NCI-H1436 (cell line): ENCODE measurements at places on chromosomes 6 and 20.

DNA sequence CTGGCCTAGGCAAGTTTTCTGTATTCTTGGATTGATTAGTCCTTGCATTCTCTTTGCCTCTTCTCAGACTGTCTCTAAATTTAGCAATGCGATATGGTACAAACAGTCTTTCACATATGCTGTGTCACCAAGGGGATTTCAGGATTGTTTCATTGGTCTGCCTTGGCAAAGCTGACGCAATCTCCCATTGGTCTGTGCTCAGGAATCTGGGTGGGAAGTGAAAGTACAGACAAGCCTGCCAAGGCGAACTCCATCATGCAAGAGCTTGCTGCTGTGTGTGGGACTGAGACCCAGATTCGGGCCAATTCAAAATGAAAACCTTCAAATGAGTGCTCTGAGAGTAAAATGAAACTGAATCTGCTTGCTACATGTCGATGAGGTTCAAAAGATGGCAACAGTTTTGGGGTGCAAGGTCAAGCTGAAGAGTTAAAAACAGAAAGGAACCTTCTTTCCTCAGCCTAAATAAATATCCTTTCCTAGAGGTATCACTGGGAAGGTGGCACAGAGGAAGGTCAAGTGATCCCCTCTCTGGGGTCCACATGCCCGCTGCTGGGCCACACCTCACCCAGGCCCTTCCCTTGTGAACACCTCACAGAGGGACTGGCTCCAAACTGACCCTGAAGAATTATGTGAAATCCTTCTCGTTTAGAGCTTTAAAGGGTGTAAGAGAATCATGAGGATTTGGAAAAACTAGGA is 198.8 kb upstream of the PREP start:
- no peak for DNase-seq

GRCh38 chr6:147106759-147107401 is 97.3 kb upstream of the STXBP5 start:
- no peak for DNase-seq

DNA sequence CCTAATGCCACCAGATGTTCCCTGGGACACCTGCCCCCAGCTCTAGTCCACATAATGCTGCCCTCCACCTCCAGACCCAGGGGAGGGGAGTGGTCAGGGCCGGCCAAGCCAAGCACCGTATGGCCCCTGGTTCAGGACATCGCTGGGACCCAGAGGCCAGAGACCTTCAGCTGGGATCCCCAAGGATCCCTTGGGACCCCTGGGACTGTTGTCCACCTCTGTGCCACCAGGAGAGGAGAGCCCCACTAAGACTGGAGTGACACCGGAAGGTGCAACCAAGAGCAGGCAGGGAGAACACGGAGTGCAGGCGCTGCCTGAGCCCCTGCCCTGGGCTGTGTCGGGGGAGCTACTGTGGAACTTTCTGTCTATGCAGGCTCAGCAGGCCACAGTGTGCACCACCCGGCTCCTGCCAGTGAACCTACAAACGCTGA is 43.6 kb downstream of the CTCFL start:
- no peak for DNase-seq

DNA sequence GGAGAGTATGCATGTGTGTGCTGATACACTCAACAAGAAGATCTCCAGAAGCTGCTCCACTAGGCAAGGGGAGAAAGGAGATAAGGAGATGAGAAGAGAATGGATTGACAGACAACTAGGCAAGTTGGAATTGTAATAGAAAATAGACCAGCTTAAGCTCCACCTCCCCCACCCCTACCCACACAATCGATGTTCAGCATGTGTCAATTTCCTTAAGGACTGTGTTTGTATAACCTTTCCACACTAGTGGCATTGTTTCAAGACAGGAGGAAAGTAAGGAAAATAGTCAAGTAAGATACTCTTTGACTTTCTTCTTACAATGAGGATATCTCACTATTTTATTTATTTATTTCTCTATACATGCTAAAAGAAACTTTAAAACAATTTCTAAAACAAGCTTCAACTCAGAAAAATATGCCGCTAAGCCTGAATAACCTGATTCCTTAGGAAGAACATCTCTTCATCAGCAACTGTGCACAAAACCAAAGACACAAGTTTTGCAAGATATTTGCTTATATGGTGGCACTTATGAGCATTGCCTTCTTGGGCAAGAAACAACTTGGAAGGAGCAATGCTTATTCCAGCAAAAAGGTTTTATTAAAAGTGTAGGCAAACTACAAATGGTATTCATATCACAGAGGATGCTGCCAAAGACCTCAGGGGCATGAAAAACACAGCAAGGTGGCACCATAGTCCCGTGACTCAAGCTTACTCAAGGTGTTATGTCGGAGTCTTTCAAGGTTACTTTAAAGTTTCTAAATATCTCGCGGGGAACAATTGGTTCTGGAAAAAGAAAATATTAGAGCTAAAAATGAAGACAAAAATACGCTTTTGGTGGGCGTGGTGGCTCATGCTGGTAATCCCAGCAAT is 249.1 kb downstream of the COL12A1 start:
- DNase-seq = no peak

DNA sequence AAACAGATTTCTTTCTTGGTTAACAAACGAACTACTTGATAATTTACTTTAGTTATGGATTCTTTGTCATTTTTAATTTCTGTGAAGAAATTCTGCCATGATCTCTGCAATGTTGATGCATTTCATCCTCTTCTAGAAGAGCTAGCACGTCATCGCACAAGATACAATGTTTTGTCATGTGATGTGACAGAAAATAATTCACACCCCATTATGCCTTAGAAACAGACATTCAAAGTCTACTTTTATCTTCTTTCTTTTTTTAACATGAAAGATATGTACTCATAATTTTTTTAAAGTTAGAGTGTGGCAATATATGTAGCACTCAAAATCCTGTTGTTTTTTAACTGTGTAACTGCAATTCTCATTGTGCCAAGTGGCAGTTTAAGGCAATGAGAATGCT is 39.6 kb upstream of the NELFCD start:
- no peak for DNase-seq

DNA sequence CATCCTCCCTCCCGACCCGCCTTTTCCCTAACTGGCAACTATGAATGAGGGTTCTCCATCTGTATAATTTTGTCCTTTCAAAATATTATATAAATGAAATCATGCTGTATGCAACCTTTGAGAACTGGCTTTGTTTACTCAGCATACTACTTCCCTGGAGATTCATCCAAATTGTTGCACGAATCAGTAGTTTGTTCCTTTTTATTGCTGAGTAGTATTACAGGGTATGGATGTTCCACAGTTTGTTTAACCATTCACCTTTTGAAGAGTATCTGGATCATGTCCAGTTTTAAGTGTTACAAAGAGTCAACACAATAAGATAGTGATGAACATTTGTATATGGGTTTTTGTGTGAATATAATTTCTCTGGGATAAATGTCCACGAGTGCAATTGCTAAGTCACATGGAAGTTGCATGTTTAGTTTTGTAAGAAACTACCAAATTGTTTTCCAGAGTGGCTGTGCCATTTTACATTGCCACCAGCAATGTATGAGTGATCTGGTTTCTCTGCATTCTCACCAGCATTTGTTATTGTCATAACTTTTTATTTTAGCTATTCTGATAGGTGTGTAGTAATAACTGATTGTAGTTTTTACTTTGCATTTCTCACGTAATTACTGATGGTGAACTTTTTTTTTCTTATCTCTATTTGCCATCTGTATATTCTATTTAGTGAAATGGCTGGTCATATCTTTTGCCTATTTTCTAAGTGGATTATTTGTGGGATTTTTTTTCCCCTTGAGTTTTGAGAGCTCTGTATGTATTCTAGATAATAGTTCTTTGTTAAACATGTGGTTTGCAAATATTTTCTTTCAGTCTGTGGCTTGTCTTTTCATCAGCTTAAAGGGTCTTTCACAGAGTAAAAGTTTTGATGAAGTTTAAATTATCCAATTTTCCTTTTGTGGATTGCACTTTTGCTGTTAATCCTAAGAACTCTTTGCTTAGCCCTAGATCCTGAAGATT is 14.4 kb upstream of the RNF24 start:
- DNase-seq = no peak

GRCh38 chr6:150267686-150268561 is 100.9 kb upstream of the IYD start:
- no peak for DNase-seq

GRCh38 chr6:90126181-90126580 is 170.5 kb downstream of the BACH2 start:
- DNase-seq = no peak

GRCh38 chr6:151445482-151445881 is 6.4 kb downstream of the RMND1 start:
- no peak for DNase-seq

DNA sequence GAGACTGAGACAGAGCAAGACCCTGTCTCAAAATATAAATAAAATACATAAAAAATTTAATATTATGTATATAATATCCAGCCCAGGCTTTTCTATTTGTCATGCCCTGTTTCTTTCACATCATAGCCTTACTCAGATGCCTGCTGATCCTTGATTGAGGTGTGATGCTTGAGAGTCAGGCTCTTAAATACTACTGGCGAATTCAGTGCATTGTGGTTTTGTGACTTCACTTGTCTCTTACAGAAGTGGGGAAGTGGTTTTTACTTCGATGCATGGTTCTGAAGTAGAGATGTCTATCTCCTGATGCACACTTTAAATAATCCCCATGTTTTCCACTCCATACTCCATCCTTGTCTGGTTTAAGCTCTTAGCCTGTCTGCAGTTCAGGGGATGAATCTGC is 29.1 kb downstream of the ASXL1 start:
- DNase-seq = no peak

GRCh38 chr6:131124336-131125071 is 10.8 kb upstream of the AKAP7 start:
- DNase-seq = no peak

GRCh38 chr6:11065436-11066202 is 21.5 kb upstream of the ELOVL2 start:
- no peak for DNase-seq

DNA sequence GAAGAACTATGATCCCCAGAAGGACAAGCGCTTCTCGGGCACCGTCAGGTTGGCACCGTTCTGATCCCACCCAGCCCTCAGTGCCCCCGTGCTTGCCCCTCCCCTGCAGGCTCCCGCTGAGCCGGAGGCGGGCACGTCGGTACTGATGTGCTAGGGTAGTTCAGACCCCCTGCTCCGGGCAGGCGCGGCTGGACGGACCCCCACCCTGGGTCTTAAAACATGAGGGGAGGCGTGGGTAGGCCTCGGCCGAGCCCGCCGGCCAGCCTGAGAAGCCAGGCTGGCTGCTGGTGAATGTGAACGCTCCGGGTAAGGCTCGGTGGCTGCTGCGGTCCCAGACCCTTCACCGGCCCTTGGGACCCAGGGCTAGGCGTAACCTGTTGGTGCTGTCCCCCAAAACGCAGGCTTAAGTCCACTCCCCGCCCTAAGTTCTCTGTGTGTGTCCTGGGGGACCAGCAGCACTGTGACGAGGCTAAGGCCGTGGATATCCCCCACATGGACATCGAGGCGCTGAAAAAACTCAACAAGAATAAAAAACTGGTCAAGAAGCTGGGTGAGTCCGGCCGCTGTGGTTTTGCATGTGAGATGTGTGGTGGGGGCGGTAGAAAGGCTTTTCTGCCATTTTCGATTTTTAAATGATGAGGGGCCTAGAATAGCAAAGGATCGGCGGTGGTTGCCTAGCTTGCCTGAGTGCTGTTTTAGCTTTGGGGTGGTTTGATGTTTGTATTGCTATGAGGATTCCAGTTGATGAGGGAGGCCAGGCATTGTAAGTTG is 964 bp downstream of the RPL10A start:
- DNase-seq = no peak

DNA sequence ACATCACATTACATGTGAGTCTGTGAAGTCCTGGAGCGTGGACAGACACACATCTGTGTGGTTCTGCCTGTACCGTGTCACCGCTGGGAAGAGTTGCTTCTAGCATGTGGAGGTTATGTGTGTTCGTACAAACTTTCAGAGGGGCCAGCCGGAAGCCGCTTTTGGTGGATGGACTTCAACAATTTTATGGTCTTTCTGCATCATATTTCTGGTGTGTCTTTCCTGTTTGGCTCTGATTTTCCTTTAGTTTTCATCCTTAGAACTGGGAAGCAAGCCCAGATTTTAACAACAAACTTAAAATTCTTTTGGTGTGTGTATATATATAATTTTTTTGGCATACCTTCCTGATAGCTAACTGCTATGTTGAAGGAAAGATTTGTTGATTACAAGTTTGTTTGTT is 71.2 kb downstream of the TIAM2 start:
- no peak for DNase-seq

DNA sequence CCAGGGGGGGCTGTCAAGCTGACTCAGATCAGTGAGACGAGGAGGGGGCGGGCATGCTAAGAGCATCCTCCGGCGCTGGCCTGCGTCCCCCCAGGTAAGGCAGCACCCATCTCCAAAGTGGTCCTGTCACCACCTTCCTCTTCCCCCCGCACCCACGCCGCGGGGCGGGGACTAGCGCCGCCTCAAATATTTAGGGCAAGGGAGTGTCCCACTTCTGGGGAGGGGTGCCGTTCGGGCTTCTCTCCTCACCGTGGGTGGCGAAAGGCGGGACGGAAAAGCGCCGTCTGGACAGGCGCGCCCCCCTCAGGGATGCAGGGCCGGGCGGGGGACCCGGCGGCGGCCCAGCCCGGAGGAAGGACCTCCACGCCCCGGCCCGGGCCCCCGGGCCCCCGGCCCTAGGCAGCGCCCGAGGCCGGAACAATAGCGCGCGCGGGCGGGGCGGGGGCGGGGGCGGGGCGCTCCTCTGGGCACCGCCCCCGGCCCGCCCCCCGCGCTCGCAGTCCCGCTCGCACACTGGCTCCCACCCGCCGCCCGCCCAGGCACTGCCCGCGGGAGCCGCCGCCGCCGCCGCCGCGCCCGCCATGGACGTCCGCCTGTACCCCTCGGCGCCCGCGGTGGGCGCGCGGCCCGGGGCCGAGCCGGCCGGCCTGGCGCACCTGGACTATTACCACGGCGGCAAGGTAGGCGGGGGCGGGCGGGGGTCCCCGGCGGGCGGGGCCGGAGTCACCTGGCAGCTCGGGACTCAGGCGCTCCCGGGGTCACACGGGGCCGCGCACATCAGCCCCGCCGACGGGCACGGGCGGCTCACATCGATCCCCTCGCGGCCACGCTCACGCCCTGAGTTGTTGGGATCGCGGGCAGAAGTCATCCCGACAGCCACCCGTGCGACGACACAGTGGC is at the start of gene TOX2:
TOX2 (plus strand) TSS at position 542 of the 900 bp plus-strand sequence; CDS start at position 582, 40 bp downstream.
- DNase-seq = peak; percentile 50

GRCh38 chr20:6381887-6382286 is 259.1 kb upstream of the FERMT1 start:
- no peak for DNase-seq

- DNase-seq = no peak
Observed at GRCh38 chr6:45477790-45478189, 100.1 kb upstream of the SUPT3H start.

DNA sequence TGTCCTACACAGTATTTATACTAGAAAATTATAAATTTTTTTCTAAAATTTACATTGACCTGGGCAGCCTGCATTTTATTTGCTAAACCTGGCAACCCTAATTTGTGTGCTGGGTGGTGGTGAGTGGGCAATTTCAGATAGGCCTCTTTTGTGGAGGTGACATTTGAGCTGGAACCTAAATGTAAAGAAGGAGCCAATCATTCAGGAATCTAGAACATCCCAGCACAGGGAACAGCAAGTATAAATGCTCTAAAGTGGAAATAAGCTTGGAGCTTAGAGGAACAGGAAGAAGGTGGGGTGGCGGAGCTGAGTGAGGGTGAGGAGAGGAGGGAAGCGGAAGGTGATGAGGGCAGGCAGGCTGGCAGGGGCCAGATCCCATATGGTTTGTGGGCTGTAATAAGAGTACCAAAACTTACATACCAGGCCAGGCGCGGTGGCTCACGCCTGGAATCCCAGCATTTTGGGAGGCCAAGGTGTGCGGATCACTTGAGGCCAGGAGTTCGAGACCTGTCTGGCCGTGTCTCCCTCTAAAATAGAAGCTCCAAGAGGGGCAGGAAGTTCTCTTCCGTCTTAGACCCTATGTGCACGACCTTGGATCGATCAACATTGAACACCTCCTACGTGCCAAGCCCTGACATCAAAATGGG is 549 bp upstream of the CSE1L start:
- DNase-seq = no peak
